ENCODE measurements at places on chromosomes 2 and 18.

- no peak for DNase-seq
Observed at GRCh38 chr18:63079114-63079513, 240.5 kb downstream of the BCL2 start.

GRCh38 chr2:239586651-239587310 is 186.0 kb upstream of the HDAC4 start:
- no peak for DNase-seq

DNA sequence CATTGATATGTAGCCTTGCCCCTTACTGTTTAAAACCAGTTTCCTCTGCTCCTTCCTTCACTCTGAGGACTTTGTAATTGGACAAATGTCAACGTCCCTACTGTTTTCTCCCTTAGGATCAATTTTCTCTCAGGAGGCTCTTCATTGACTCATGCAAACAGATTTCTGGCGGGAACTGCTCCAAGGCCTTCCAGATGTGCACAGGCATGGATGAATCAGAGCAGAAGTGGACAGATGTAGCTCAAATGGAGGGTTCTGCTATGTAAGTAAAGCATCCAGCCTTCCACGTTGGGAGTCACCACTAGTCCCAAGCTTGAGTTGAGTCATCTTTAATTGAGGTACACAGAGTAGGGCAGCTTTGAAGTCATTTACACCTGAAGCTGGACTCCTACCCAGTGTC is 34.1 kb upstream of the ZDBF2 start:
- DNase-seq = no peak

GRCh38 chr2:101469863-101470262 is 5.0 kb downstream of the RFX8 start:
- DNase-seq = no peak

- no peak for DNase-seq
Observed at GRCh38 chr2:201148434-201148990, 32.5 kb downstream of the CFLAR start.
